ENCODE measurements at places on chromosomes 12 and 14.

DNA sequence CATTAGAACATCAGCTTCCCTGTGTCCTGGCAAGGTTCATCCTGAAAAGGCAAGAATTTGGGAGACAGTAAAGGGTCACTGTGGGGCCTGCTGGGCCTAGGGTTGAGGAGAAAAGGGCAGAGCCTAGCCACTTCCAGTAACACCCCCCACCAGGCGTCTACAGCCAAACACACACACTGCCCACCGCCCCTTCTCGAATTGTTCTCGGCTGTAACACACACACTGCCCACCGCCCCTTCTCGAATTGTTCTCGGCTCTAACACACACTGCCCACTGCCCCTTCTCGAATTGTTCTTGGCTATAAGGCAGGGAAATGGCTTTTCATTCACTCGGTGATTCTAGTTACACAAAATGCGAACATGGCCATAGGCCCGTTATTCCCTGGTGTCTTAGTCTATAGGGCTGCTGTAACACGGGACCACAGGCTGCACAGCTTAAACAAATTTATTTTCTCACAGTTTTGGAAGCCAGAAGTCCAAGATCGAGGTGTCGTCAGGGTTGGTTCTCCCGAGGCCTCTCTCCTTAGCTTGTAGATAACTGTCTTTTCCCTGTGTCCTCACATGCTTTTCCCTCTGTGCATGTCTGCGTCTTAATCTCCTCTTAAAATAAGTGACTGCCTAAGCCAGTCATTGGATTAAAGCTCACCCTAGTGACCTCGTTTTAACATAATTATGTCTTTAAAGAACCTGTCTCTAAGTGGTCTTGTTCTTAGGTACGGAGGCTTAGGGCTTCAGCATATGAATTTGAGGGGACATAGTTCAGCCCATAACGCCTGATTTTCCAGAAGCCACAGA lies 171.0 kb downstream of the ADGRD1 start:
- DNase-seq, result peak; percentile 57

DNA sequence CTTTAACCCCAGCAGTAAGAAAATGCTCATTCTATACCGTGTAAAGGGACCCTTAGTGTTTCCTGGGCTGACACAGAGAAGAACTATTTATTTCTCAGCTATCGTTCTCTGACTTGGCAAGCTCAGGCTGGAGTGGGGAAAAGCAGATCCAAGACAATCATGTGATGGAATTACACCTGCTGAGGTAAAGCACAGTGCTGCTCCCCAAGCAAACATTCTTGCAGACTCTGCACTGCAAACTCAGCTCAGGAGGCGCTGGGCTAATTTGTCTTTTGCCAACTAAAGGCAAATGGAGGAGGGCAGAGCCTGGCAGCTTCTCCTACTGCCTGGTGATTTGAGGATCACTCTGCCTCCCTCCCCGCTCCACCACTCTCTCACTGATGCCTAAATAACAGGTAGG lies 57.8 kb upstream of the FUT8 start:
- DNase-seq, result no peak

DNA sequence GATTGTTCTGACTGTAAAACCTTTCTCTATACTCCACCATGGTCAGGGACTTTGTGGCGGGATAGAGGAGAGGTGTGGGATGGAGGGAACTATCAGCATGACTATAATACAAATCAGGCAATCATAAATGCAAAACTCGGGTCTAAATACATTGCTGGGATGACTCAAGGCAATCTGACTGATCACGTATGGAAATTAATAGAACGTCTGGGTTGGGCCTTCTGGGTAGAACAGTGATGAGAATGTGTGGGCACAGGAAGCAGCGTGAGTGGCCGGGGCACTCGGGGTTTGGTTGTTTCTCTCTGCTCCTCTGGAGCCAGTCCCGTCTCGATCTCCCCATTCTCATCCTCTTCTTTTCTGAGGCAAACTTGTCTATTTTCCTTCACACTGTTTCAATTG lies 485.8 kb downstream of the VRK1 start:
- no peak for DNase-seq

GRCh38 chr12:24798335-24798734 lies 150.6 kb downstream of the BCAT1 start:
- DNase-seq, result no peak

- no peak for DNase-seq
These were observed 136.6 kb upstream of the ATXN7L3B start for GRCh38 chr12:74401035-74401434.

- no peak for DNase-seq
These were observed 50.0 kb downstream of the FOS start for GRCh38 chr14:75328558-75329155.

DNA sequence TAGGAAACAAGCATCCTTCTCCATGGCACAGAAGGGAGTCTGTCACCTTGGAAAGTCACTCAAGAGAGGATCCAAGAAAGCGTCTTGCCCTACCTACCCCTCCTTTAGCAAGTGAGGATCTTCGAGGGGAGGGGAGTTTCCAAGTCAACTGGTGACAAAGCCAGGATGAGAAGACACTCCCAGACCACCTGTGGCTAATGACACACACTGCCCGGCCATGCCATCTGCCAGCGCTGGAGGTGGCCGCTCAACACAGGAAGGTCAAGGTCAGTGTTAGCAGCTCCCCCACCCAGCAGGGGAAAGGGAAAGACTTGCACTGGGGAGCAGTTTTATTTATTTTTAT lies 41.3 kb downstream of the ELK3 start:
- no peak for DNase-seq

- DNase-seq, result no peak
These were observed 550.8 kb downstream of the FOXG1 start for GRCh38 chr14:29317423-29317822.

DNA sequence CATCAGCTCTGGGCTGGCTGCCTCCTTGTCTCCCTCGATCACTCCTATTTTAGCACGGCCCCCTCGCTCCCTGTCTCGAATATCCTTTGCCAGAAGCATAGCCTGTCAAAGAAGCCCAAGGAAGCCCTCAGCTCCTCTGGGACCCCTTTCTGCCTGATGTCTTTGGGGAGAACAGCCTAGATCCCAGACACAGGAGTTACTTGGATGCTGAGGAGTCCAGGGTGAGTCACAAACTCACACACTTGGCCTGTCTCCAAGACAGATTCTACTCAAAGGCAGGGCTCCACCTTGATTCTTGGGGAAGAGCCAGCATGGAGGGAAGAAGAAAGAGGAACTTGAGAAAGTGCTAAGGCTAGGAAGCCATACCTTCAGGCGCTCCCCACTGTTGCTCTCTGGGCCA lies 8.1 kb downstream of the AVIL start:
- DNase-seq, result no peak

DNA sequence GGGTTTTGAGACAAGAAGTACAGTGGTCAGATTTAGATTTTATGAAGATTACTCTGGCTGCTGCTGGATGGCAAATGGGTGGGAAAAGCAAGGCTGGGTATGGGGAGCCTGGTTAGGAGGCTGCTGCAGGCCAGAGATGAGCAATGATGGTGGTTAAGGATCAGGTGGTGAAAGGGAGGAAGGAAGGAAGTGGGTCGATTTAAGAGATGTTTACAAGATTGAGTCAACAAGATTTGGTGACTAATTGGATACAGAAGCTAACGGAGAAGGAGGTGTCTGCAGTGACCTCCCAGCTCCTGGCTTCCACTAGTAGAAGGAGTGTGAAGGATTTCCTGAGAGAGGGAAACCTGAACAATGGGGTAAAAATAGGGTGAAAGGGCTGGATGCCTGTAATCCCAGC lies 18.7 kb downstream of the NOS1 start:
- DNase-seq, result no peak

DNA sequence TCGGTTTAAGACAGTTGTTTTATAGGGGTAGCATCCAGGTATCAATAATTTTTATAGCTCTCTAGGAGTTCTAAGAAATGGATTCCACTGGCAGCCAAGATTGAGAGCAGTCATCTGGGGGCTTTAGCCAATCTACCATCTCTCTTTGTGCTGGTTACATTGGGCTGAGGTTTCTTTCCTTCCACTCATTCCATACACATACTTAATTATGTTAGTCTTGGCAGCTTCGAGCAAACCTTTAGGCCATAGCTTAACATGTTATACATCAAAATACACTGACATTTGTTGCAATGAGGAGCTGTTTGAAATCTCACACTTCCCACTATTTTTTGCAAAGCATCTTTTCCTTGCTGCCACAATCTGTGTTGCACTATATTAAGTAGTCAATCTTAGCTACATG lies 63.1 kb downstream of the ARMH4 start:
- DNase-seq, result no peak

- DNase-seq, result no peak
These were observed 9.9 kb downstream of the FOXA1 start for GRCh38 chr14:37585101-37585511.

- DNase-seq, result no peak
These were observed 37.4 kb downstream of the SH2B3 start for GRCh38 chr12:111443086-111443485.

DNA sequence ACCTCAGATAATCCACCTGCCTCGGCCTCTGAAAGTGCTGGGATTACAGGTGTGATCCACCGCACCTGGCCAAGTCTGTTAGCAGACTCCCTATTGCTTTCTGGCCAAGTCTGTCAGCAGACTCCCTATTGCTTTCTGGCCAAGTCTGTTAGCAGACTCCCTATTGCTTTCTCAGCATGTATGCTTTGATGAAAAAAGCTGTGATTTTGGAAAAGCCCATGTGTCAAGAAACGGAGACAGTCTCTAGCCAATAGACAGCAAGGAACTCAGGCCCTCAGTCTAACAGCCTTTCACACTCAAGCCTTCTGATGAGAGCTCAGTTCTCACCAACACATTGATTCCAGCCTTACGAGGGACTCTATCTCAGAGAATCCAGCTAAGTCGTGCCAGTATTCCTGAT lies 158.8 kb upstream of the KRR1 start:
- no peak for DNase-seq

GRCh38 chr14:68168460-68169109 lies 349.0 kb downstream of the RAD51B start:
- no peak for DNase-seq

DNA sequence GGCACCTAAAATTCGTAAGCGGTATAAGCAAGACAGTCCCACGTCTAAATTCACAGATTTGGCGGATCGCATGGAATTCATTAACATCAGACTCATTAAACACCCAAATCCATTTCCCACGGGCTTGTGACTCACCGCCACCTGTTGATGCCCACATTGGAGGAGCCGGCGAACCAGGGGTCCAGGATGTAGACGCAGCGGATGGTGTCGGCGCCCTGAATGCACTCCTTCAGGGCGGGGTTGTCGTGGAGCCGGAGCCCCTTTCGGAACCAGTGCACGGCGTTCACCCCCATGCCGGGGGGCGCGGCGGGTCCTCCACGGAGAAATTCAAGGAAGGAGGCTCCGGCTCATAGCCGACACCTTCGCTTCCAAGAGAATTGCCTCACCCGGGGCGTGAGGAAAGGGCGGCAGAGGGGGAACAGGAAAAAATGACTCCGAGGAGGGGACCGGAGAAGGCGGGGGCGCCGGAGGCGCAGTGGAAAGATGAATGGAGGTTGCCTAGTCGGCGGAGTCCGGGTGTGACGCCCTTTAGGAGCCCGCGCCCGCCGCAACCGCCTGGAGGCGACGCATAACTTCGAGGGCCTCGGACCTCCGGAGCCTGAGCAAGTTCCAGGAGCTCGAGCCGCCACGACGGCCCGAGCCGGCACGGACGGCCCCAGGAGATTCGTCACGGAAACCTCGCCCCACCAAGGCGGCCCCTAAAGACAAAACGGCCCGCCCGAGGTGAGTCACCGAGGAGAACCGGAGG lies 506 bp downstream of the CRY1 start:
- DNase-seq, result no peak

GRCh38 chr12:52692254-52692653 lies 11.1 kb downstream of the KRT77 start:
- DNase-seq, result no peak

- no peak for DNase-seq
These were observed 396.0 kb upstream of the PRICKLE1 start for GRCh38 chr12:42985506-42985905.

GRCh38 chr12:64824500-64825142 lies at the start of gene TBC1D30:
Gene TBC1D30 (plus strand): TSS chr12:64824647. CDS start chr12:64824880, 233 bp downstream.
- peak; percentile 29 for DNase-seq

DNA sequence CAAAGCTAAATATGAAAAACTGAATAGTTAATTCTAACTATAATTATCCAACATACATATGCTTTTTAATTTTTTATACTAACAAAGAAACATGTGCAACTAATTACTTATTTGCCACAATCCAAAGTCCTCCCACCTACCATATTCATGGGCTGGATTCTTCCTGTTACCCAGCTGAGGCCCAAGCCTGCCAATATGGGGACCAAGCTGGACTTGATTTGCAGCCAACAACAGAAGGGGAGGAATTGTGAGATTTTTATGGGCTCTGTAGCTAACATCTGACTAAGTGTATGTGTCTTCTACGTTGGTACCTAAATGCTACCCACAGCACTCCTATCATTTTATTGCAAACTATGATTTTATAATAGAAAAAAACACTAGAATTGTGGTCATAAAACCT lies 13.1 kb upstream of the ANKS1B start:
- no peak for DNase-seq

- no peak for DNase-seq
These were observed 11.2 kb upstream of the PXN start for GRCh38 chr12:120276734-120277133.

DNA sequence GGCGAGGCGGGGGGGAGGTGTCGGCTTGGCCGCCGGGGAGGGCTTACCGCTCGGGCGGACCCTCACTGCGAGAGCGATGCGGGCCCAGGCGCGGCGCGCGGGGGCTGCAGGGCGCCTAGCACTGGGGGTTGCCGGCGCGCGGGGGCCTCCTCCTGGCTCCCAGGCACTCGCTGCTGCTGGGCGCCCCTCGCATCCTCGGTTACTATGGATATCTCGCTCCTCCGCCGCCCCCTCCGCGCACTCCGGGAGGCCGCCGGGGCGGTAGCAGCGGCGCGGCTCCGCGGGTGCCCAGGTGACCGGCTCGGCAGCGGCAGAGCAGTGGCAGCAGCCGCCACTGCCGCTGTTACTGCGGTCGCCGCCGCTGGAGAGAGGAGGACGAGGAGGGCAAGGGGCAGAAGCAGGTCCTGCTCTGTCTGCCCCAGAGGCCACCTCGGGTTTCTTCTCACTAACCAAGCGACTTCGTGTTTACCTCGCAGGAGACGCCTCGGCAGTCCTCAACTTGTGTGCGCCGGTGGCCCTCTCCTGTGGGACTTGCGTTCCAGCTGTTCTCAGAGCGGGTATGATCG lies 250.1 kb downstream of the APAF1 start:
- DNase-seq, result no peak

Data from D721Med (cell line).